ENCODE measurements at places on chromosomes 3 and 15. TPM values are rescaled to one million over a fixed set of nuclear protein-coding genes. Genes with fewer than 3 reads are reported as not detected.

GRCh38 chr15:56243163-56244037, at the start of gene RFX7:
Gene RFX7 (minus strand): TSS chr15:56243879. CDS start chr15:56243285, 594 bp downstream.
- H3K27ac ChIP-seq, result peak within 1 kb of the TSS; percentile 95
- H3K4me3 ChIP-seq, result peak within 1 kb of the TSS; percentile 85
- no peak for DNase-seq
- no peaks in the 10 kb centered on the region for H3K27me3 ChIP-seq
- H3K36me3 ChIP-seq, result no peaks in the 10 kb centered on the region

GRCh38 chr15:28895146-28895545, 9.4 kb downstream of the APBA2 start:
- no peak for DNase-seq
- H3K27ac ChIP-seq, result no peak overlapping the region
- H3K4me1 ChIP-seq, result no peaks in the 10 kb centered on the region

- no peak overlapping the region for H3K4me3 ChIP-seq
- DNase-seq, result peak; percentile 90
- H3K27me3 ChIP-seq, result no peaks in the 10 kb centered on the region
- peaks cover 9% of the 10 kb centered on the region for H3K4me1 ChIP-seq
Measured at GRCh38 chr3:134066651-134067530, 37.2 kb upstream of the SLCO2A1 start.

DNA sequence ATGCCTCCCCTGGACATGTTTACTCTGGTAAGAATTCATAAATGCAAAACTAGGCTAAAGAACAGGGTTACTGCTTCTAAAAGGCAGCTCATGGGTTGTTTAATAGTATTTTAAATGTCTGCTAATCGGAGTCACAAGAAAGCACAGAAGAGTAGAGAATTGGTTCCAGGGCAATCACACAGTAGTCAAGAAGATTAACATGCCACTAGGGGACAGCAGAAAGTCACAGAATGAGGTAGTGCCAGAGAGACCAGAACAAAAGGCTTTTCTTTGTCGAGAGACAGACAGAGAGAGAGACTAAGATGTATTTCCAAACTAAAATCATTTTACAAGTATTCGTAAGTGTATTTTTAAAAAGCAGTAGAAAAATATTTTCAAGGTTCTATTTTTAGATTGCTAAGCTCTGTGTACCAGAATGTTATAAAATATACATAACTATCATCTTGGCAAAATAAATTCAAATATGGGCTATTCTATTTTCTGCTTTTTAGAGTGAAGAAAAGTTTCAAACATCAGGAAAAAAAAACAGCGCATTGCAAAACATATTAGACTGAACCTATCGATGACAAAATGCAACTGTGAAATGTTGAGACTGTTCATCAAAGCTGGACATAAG, 78.3 kb upstream of the CDIN1 start:
- no peaks in the 10 kb centered on the region for H3K36me3 ChIP-seq
- no peak overlapping the region for H3K4me3 ChIP-seq
- no peak for DNase-seq
- H3K27ac ChIP-seq, result no peak overlapping the region

DNA sequence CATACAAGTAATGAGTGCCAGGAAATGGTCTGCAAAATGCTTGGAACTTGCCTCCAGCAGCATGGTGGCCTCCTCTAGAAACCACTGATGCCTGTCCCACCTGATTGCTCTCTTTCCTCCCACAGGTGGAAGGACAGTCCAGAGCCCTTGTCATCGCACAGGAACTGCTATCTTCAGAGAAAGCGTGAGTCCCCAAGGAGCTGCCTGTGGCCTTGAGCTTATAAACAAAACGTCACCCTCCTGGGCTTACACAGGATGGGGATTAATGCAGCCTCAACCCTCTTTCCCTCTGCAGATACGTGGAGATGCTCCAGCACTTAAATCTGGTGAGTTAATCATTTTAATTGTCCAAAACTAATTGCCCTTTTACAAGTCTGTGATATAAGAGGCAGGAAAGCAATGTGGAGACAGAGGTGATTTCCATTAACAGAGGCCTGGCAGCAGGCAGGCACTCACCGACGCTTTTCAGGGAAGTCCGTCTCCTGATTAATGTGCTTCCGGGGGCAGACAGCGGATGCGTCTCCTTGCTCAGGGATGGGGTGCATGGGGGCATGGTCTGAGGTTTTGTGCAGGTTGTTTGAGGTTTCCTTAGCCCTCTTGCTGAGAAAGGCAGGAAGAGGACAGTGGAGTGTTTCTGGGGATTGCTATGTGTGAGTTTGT, 61.8 kb downstream of the FGD5 start:
- H3K27me3 ChIP-seq, result no peaks in the 10 kb centered on the region
- no peak for DNase-seq
- no peak overlapping the region for H3K4me3 ChIP-seq
- H3K4me1 ChIP-seq, result peaks cover 20% of the 10 kb centered on the region
- no peaks in the 10 kb centered on the region for H3K36me3 ChIP-seq

DNA sequence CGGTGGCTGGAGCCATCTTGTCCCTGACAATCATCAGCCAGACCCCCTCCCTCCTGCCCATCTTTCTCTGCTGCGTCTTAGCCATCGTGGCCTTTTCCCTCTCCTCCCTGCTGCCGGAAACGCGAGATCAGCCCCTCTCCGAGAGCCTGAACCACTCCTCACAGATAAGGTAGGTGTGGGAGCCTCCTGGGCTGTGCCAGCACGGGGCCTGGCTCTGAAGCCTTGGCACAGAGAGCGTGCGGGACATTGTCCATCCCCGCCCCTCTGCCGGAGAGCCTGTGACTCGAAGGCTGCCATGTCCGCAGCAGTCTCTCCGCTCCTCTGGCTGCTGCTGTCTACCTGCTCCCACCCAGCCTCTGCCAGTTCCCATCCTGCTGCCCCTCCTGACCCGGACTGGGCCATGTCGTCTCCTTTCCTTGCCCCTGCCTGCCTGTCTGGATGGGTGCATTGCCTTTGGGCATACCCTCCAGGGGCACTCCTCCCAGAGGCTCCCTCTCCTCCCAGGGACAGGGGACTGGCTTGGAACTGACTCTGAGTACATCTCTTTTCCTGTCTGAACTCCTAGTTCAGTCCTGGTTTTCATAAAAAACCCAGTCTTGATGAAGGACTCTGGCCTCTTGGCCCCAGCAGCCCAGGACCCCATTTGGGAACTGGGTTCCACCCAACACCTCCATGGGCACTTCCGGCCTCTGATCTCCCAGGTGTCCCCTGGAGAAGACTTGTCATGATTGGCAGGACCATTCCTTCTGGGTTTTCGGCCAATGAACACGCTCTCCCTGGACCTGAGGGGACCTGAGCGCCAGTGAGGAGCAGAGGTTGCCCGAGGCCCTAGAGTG, 30.0 kb upstream of the XYLB start:
- no peak overlapping the region for H3K27ac ChIP-seq
- H3K4me3 ChIP-seq, result no peak overlapping the region
- H3K27me3 ChIP-seq, result no peaks in the 10 kb centered on the region
- DNase-seq, result peak; percentile 72
- no peaks in the 10 kb centered on the region for H3K4me1 ChIP-seq

GRCh38 chr3:45943207-45943846, at the start of gene CXCR6:
Gene CXCR6 (plus strand): TSS chr3:45943464. CDS start chr3:45946482, 3,018 bp downstream.
- H3K27ac ChIP-seq, result peak within 1 kb of the TSS; percentile 15
- H3K4me3 ChIP-seq, result no peak within 1 kb of the TSS
- DNase-seq, result no peak

GRCh38 chr3:128318275-128318941, 148.3 kb downstream of the DNAJB8 start:
- H3K36me3 ChIP-seq, result no peaks in the 10 kb centered on the region
- peaks cover 15% of the 10 kb centered on the region for H3K4me1 ChIP-seq
- no peak for DNase-seq
- H3K27me3 ChIP-seq, result no peaks in the 10 kb centered on the region

GRCh38 chr3:194938845-194939531, 253.3 kb downstream of the FAM43A start:
- H3K4me3 ChIP-seq, result no peak overlapping the region
- no peaks in the 10 kb centered on the region for H3K27me3 ChIP-seq
- H3K36me3 ChIP-seq, result no peaks in the 10 kb centered on the region
- no peak overlapping the region for H3K27ac ChIP-seq

GRCh38 chr3:182794455-182795388, 1.4 kb downstream of the ATP11B start:
- no peaks in the 10 kb centered on the region for H3K27me3 ChIP-seq
- no peak for DNase-seq
- H3K36me3 ChIP-seq, result no peaks in the 10 kb centered on the region
- peak overlapping the region; percentile 95 for H3K27ac ChIP-seq
- H3K4me3 ChIP-seq, result peak overlapping the region; percentile 92

- H3K36me3 ChIP-seq, result no peaks in the 10 kb centered on the region
- H3K4me1 ChIP-seq, result peaks cover 28% of the 10 kb centered on the region
- no peak for DNase-seq
- no peaks in the 10 kb centered on the region for H3K27me3 ChIP-seq
- no peak overlapping the region for H3K4me3 ChIP-seq
- no peak overlapping the region for H3K27ac ChIP-seq
Measured at GRCh38 chr3:57694146-57694545, 1.3 kb upstream of the DENND6A start.

DNA sequence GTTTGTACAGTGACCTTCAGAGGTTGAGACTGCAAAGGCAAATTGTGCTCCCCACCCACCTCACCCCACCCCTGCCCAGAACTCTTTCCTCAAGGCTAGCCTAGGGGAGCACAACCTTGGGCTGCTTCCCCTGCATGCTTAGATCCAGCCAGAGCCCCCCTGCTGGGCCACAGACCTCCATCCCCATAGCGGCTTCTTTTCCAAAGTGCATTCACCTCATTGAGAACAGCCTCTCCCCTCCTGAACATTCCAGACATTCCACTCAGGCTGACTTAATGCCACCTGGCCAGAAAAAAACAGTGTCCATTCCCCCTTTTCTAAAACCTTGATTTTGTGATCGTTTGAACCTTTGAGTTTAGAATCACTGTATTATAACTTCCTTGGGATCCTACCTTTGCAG, 124.4 kb upstream of the TOPAZ1 start:
- H3K27ac ChIP-seq, result no peak overlapping the region
- no peak for DNase-seq
- H3K36me3 ChIP-seq, result no peaks in the 10 kb centered on the region
- no peak overlapping the region for H3K4me3 ChIP-seq
- no peaks in the 10 kb centered on the region for H3K4me1 ChIP-seq

GRCh38 chr3:169493521-169494141, 169.9 kb downstream of the MECOM start:
- H3K4me3 ChIP-seq, result no peak overlapping the region
- H3K27ac ChIP-seq, result no peak overlapping the region
- DNase-seq, result no peak
- H3K4me1 ChIP-seq, result no peaks in the 10 kb centered on the region
- no peaks in the 10 kb centered on the region for H3K27me3 ChIP-seq

- DNase-seq, result no peak
- H3K4me3 ChIP-seq, result peak overlapping the region; percentile 77
- no peaks in the 10 kb centered on the region for H3K27me3 ChIP-seq
- H3K36me3 ChIP-seq, result no peaks in the 10 kb centered on the region
- peak overlapping the region; percentile 88 for H3K27ac ChIP-seq
Measured at GRCh38 chr15:43775411-43775965, 1.3 kb downstream of the ELL3 start.

DNA sequence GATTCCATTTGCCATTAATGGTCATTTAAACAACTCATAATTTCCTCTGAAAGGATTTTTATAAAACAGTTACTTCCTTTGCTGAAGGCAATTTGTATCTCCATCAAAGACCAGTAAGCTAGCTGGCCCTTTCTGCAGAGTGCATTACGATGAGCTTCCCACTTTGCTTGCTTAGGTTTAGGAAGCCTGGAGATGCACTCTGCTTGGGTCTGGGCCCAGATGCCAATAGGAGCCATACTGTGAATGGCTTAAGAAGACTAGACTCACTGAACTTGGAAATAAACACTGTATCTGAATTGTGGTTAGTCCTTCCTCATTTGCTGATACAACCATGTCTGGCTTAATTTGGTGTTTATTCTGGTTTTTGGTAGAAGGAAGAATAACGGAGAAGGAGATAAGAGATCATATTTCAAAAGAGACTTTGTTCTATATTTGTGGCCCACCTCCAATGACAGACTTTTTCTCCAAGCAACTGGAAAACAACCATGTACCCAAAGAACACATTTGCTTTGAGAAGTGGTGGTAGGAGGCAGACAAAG, 38.1 kb downstream of the OXNAD1 start:
- H3K4me1 ChIP-seq, result no peaks in the 10 kb centered on the region
- no peak for DNase-seq
- no peaks in the 10 kb centered on the region for H3K36me3 ChIP-seq
- no peak overlapping the region for H3K4me3 ChIP-seq
- H3K27me3 ChIP-seq, result no peaks in the 10 kb centered on the region

DNA sequence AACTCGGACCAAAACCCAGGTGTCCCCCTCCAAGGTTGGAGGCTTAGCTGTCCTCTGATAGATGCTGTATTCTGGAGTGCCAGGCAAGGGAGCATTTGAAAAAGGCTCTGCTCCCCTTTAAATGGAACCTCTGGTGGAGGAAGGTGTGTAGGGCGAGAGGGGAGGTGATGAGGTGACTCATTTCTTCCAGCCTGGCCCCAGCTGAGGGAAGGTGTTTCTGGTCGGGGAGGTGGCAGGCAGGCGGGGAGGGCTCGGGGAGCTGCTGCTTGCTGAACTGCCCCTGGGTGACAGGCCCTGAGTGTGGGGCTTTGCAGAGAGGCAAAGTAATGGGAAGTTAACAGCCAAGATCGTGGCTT, 18.8 kb downstream of the PSTPIP1 start:
- DNase-seq, result no peak
- no peaks in the 10 kb centered on the region for H3K27me3 ChIP-seq
- H3K4me3 ChIP-seq, result no peak overlapping the region
- peaks cover 5% of the 10 kb centered on the region for H3K4me1 ChIP-seq
- no peak overlapping the region for H3K27ac ChIP-seq

DNA sequence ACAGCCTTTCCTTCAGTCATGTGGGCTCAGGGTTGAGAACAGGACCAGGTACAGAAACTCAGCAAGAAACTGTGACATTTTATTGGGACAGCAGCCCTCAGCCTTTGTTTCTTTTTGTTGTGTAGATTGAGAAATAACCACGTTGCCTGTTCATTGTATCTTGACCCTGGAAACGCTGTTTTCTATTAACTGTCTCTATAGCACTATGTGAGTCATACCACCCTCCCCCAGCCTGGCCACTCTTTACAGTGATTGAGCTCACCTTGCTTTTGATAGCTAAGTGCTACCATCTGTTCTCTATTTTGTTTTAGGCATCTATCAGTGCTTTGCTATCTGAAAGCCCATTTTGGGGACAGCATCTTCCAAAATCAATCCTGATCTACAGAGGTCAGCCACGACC, 127.9 kb downstream of the CD47 start:
- no peak for DNase-seq
- no peaks in the 10 kb centered on the region for H3K27me3 ChIP-seq
- peaks cover 9% of the 10 kb centered on the region for H3K4me1 ChIP-seq
- H3K4me3 ChIP-seq, result no peak overlapping the region

TMIE gene
- 0.74 TPM for total RNA-seq

RLBP1 gene
- total RNA-seq, result not detected

CHST14 gene
- total RNA-seq, result 8.6 TPM

CADM2 gene
- total RNA-seq, result 3.7 TPM

KPNA4 gene
- 24.8 TPM for total RNA-seq

CGNL1 gene
- total RNA-seq, result 38.3 TPM

GATM gene
- total RNA-seq, result 50.1 TPM

HYAL1 gene
- total RNA-seq, result 17.7 TPM

KNL1 gene
- 3.4 TPM for total RNA-seq

RAB27A gene
- total RNA-seq, result 29.5 TPM

POLR2H gene
- total RNA-seq, result 64.3 TPM

NKIRAS1 gene
- total RNA-seq, result 9.1 TPM

ARL14 gene
- total RNA-seq, result not detected

KIF15 gene
- total RNA-seq, result 2.2 TPM

ROPN1B gene
- total RNA-seq, result not detected

TUSC7 gene
- total RNA-seq, result not detected

TMC3 gene
- total RNA-seq, result 2.7 TPM

TLR9 gene
- not detected for total RNA-seq

LRRC2 gene
- total RNA-seq, result 2.0 TPM

AGTR1 gene
- 12.0 TPM for total RNA-seq

BAHD1 gene
- total RNA-seq, result 9.6 TPM

Measured in vagina (tissue), 2 donors.